ENCODE measurements at places on chromosomes 1 and 21. TPM values are rescaled to one million over a fixed set of nuclear protein-coding genes. Genes with fewer than 3 reads are reported as not detected.

DNA sequence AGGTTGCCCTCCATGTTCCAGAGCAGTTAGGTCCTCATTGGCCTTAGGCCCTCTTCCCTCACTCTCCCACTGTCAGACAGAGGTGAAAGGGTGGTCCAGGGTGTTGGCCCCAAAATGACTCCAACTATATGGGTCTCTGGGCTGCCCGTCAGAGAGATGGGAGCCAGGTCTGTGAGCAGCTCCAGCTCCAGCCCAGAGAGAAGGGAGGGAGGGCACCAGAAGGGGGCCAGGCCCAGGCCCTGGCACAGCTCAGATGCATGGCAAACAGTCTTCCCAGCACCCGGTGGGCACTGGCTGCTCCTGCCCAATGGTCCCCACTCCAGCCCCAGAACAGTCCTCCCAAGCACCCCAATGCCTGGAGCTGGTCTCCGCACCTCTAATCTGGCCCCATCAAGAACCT is 2.2 kb downstream of the BCAN start:
- DNase-seq = no peak

- no peak for DNase-seq
These were observed 1.5 kb downstream of the AK4 start for GRCh38 chr1:65149351-65150107.

DNA sequence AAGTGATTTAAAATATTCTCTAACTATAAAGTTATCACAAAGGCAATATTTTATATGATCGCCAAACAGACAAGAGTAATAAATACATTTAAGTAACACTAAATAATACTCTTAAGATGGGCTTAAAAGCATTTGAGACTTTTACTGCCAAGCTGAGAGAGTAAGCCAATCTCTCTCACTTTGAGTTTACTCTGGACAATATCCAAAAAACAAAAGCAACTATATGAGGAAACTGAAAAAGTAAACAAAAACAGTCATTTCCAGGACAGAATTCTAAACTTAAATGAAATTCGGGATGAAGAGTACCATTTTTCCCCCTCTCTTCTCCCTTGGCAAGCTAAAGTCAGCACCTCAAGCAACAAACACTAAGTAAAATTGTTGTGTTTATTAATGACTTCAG is 173.2 kb downstream of the COP1 start:
- no peak for DNase-seq

GRCh38 chr1:218380125-218380977 is 35.2 kb downstream of the TGFB2 start:
- peak; percentile 95 for DNase-seq

GRCh38 chr21:36480618-36481017 is 696 bp upstream of the CLDN14 start:
- no peak for DNase-seq

- no peak for DNase-seq
These were observed 34.7 kb downstream of the LRRC8D start for GRCh38 chr1:89855413-89856123.

DNA sequence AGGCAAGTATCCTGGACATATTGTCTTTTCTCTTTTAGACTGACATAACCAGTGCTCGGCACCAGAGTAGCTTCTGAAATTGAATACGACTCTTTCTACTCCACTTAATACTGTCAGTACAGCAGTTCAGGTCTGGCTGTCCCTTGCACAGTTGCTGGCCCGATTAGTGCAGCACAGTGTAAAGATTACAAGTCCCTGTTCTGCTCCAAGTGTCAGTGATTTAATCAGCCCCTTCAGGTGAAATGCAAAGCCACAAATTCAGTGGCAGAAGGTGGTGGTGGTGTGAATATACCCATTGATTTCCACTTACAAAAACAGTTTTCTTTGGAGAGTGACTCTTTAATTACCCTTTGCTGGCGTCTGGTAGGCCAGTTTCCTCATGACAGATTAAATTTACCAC is 545.4 kb downstream of the ADGRL2 start:
- DNase-seq = no peak

DNA sequence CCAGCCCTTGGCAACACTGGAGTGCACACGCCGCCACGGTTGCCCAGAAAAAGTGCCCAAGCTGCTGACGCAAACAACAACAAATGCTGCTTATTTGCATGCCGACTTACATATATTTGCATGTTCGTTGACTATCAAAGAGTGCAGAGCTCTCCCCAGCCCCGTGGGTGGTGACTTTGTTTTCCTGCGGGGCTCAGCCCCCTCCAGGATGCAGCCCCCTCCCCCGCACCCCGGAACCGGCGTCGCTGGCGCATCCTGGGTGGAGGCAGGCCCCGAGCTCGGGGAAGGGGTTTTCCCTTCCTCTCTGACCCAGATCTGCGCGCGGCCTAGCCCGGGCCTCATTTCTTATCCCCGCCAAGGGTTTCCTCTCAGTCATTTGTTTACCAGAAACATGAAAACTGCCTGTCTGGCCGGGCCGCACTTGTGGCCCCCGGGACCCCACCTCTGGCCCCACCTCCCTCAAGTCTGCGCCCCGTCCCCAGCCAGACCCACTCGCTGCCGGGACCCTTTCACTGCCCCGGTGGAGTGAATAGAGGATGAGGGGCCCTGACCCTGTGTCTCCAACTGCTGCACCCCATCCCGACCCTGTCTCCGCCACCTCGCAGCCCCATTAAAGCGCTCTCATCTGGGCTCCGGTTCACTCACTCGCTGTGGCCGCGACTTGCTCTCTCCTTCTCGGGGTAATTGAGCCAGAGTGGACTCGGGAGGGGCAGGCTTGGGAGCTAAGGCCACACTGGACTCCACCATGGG is 5.5 kb downstream of the TNFRSF25 start:
- DNase-seq = no peak

GRCh38 chr1:232127190-232127589 is 500.6 kb downstream of the DISC1 start:
- DNase-seq = peak; percentile 54

GRCh38 chr1:112557385-112557784 is 48.6 kb downstream of the WNT2B start:
- no peak for DNase-seq

- no peak for DNase-seq
These were observed 43.6 kb downstream of the C21orf91 start for GRCh38 chr21:17775431-17776126.

DNA sequence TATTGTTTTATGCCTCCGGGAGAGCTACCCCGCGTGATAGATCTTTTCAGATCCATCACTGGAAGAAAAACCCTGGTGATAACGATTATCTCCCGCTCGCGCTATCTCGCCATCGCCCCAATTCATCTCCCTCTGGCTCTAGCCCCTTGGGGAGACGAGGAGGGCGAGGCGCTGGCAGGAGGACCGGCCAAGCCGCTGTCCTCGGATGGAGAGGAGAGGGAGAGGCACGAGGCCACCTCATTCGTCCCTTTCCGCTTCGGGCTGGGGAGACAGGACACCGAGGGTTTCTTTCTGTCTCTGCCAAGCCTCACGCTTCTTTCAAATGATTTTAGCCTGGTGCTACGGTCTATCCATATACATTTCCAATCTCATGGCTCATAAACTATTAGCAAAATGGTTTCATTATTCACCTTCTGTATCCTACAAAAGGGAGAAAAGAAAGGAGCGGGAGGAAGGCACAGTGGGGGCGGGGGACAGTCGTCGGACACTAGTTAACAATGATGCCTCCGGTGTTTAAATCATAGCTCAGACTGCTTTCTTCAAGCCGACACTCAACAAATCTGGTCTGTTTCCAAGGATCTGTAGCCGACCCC is 415.0 kb upstream of the ESRRG start:
- no peak for DNase-seq

DNA sequence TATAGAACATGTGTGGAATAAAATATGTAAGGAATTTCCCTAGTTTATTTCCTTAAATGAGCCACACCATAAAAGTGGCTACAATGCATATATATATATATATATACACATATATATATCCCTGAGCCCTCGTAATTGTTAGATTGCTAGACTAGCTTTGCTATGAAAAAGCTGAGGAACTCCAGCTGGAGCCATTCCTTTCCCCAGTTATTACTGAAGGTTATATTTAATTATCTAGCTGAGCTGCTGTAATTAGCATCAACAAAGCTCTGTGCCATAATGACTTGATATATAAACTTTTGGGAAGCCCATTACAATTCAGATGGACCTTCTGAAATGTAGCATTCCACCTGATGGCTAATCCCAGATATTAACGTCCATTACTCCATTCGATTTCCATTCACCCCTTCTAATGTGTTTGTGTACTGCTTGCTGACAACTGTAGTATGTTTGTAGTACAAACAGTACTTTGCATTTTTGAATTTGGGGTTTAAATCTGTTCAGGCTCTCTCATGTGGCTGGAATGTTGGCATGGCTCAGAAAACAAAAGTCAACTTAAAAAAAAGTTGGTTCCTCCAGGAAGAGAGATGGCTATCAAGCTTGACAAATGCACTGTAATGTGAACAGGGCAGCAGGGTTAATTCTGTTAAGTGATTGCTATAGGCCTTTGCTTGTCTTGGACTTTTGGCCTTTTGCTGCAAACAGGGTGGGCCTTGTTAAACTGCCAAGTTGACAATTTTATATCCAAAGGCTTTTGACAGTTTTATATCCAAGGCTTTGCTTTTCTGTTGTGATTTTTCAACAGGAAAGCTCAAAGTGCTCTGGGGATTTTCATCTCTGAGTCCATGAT is 170.0 kb downstream of the LTN1 start:
- DNase-seq = peak; percentile 5

GRCh38 chr1:187509091-187509490 is 680.3 kb downstream of the PLA2G4A start:
- no peak for DNase-seq

DNA sequence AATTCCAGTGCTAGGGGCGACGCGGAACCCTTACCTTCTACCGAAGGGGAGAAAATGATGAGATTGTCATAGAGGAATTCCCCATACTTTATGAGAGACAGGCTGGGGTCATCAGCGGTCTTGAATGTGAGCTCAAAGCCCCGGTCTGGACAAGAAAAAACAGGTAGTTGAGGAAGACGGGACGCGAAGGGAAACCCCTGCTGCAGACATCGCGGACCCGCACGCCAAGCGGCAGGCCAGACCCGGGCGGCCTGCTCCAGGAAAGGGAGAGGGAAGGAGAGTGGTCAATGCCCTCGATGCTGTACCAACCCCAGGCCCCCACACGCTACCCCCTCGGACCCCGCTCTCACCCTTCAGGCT is 342 bp downstream of the DDOST start:
- DNase-seq = no peak

DNA sequence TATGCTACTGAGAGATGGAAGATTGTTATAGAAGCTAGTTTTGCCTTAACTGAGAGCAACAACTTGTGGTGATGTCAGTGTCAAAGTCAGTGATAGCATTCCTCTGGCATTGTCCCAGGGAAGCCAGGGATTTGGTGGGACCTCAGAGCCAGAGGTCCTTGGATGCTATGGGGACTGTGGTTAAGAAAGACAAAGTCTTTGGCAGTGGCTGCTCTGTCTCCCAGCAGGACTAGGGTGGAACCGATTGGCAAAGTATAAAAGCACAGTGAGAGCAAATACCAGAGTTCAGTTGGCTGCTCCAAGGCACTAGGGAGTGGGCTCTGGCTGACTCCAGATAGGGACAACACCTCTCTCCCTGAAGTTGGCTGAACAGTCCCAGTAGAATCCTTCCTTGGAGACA is 104.8 kb downstream of the GDAP2 start:
- peak; percentile 94 for DNase-seq

GRCh38 chr1:178098262-178098661 is 4.4 kb downstream of the RASAL2 start:
- no peak for DNase-seq

CSF3R gene
- not detected for total RNA-seq

EPS8L3 gene
- not detected for total RNA-seq

HCRTR1 gene
- not detected for total RNA-seq

AQP10 gene
- not detected for total RNA-seq

TRNP1 gene
- 8.8 TPM for total RNA-seq

KRTAP20-4 gene
- total RNA-seq = not detected

HEYL gene
- 0.10 TPM for total RNA-seq
